ENCODE measurements at places on chromosomes 13 and 19. TPM values are rescaled to one million over a fixed set of nuclear protein-coding genes. Genes with fewer than 3 reads are reported as not detected.

- DNase-seq = no peak
Measured at GRCh38 chr13:66704110-66704509, 526.0 kb downstream of the PCDH9 start.

GRCh38 chr19:31214086-31214485 is 135.2 kb downstream of the TSHZ3 start:
- peak; percentile 41 for DNase-seq

DNA sequence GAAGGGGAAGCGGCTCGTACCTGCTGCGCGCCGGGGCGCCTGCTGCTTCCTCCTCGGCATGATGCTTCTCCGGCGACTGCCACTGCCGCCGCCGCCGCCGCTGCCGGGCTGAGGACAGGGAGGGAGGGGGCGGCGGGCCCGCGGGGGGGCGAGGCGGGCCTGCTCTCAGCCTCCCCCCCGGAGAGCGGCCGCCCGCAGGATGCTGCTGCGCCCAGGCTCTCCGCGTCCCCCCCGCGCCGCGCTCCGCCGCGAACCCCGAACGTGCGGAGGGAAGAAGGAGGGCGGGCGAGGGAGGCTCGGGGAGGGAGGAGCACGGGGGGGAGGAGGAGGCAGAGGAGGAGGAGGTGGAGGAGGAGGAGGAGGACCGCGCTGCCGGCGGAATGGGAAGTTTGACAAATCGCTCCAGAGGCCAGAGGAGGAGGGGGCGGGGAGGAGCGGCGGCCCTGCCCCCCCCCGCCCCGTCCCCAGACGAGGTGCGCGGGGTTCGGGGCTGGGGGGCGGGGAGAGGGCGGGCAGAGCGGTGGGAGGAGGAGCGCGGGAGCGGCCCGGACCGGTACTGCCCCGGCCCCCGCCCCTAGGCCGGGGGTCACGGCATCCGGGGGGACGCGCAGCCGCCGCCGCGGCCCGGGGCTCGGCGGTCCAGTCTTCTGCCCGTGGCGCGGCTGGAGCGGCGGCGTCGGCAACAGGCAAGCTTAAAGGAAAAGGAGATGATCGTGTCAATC is at the start of gene TSHZ3:
Gene TSHZ3 (minus strand): TSS at position 277 of the 722 bp plus-strand sequence. CDS start 217 bp downstream, at position 60.
- peak; percentile 86 for DNase-seq

GRCh38 chr13:38804536-38804935 is 117.7 kb downstream of the FREM2 start:
- DNase-seq = no peak

DNA sequence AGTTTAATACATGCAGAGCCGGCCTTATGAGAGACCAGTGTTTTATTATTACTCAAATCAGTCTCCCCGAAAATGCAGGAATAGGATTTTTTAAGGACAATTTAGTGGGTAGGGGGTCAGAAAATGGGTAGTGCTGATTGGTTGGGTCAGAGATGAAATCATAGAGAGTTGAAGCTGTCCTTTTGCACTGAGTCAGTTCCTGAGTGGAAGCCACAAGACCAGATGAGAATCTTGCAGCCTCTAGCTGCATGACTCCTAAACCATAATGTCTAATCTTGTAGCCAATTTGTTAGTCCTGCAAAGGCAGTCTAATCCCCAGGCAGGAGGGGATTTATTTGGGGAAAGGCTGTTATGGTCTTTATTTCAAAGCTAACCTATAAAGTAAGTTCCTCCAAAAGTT is 1163.9 kb downstream of the DIAPH3 start:
- no peak for DNase-seq

DNA sequence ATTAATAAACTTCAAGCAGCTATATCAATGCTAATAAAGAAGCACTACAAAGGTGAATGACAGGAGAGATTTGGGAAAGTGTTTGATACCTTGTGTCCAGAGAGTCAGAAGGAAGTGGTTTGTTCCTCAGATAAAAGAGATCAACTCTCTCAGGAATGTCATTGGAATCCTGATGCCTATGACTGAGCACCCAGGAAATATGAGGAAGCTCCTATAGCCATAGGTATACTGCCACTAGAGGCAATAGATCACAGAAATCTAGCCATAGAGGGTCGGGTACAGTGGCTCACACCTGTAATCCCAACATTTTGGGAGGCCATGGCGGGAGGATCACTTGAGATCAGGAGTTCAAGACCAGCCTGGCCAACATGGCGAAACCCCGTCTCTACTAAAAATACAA is 612.6 kb downstream of the DACH1 start:
- no peak for DNase-seq

DNA sequence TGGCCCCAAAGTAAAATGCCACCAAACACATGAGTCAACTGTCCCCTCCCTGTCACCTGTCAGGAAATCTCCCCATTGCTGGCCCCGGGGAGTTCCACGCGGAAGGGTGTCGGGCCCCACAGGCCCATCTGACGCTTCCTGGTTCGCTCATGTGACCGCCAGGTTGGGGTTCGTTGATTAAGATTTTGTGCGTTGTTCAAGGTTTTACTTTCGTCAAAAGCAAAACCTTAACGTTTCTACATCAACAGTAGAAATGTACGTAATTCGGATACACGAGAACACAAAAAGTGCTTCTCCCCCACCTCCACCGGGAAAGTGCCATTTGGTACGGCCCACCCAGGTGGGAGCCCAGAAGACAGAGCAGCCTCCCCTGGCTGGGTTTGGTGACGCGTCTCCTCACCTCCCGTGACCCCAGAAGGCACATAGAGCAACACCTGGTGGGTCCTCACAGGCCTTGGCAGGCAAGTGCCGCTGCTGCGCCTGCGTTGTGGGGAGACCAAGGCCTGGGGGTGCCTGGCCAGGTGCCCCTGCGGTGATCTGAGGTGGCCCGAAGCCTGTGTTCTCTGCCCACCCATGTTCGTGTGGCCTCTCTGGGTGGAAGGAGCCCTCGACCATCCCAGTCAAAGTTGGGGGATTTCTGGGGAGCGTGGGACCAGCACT is 161.6 kb downstream of the KDM4B start:
- DNase-seq = no peak

DNA sequence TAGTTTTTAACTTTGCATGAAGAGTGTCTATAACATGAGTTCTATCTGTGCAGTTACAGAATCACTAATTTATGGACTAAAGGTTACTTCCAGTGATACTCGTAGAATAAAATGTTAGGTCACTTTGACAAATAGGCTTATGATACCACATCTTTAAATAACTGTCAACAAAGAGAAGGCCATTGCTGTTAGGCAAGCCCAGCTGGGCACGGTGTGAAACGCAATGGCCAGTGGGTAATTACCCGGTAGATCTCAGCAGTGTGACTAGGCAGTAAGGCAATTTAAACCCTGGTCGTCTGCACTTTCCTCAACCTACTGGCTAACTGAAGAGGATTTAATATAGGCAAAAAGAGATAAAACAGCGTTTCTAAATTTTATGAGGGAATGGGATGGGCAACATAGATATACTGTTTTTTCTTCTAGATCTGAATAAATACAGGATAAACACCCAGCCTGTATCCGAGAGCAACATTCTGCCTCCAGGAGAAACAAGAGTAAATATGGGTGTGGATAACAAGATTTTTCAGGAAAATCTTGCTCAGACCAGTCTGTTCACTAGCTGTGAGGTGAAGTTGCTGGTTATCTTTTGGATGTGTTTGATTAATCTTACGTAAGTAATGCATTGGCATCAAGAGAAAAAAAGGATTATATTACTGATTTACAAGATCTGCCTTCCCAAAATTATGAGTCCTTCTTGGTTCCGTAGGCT is 631.3 kb downstream of the EFNB2 start:
- no peak for DNase-seq

DNA sequence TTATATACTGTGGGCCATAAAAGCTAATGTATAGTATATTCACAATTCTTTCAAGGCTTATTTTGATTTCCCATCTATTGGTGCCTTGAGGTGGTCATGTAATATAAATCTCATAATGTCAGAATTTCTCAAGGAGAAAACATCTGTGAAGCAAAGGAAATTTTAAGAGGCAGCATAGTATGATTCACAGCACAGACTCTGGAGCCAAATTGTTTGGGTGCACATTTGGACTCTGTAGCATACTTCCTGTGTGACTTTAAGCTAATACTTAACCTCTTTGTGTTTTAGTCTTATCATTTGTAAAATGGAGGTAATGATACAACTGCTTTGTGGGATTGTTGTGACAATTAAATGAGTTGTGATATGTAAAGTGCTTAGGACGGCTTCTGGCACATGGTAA is 67.6 kb downstream of the PIBF1 start:
- no peak for DNase-seq

- DNase-seq = no peak
Measured at GRCh38 chr13:110921209-110921608, 6.3 kb upstream of the ANKRD10 start.

GRCh38 chr19:48992581-48993174 is 431 bp downstream of the GYS1 start:
- DNase-seq = no peak

DNA sequence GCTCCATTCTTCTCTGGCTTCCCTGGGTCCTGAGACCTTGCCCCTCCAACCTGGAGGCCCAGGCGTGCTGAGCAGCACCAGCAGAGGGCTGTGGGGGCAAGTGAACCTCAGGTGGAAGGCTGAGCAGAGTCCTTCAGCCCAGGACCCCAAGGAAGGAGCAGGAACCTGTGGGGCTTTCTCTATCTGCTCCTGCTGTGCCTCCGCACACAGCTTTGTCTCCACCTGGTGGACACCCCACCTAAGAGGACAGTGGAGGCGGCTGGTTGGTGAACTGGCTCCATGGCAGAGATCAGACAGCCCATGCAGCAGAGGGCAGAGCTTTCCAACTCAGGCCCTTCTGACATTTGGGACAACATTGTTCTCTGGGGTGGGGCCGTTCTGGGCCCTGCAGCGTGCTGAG is 19.7 kb downstream of the ZFR2 start:
- DNase-seq = peak; percentile 10

GRCh38 chr19:7455600-7456296 is 33.1 kb downstream of the PEX11G start:
- no peak for DNase-seq

The CRLF1 gene
- 6.0 TPM for total RNA-seq

The CATSPERD gene
- total RNA-seq = not detected

The ZNF611 gene
- 7.9 TPM for total RNA-seq

The NOSIP gene
- 49.7 TPM for total RNA-seq

Data from heart right ventricle (tissue), 16 donors.